HT-29 (cell line): ENCODE measurements at places on chromosomes 6 and 20. TPM values are rescaled to one million over a fixed set of nuclear protein-coding genes. Genes with fewer than 3 reads are reported as not detected.

DNA sequence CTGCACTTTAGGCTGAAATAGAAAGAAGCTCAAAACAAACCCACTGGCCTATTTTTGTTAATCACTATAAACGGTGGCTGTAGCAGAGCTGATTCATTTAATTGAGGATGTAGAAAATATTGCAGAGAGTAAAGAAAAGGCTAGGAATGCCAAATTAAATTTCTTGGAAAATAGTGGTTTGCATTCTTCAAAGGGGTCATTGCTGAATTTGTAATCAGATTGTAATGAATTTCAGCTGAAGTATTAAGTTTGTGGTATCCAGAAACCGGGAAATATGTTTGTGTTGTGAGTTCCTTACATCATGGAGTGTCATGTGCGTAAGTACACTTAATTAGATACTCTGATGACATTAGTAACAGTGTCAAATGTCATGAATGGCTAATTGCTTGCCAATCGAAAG is 203.0 kb downstream of the SAMD5 start:
- no peak for DNase-seq

- DNase-seq: no peak
Measured at GRCh38 chr6:109053336-109053735, 41.3 kb downstream of the SESN1 start.

DNA sequence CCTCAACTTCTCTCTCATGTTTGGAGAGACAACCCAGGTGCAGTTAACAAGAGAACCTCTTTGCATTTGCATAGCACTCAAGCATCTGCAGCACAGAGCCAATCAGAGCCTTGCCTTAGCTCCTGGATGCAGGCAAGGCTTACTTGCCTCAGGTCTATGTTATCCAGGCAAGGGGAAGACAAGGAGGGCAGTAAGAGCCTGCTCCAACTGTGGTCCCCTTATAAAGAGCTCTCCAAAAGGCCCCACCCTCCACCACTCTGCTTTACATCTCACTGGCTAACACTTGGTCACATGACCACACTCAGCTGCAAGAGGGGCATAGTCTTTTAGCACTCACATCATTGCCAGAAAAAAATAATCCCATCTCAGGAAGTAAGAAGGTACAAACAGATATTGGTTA is 540.0 kb downstream of the PTPRT start:
- no peak for DNase-seq

- DNase-seq: no peak
Measured at GRCh38 chr6:154466139-154466538, 44.3 kb downstream of the CNKSR3 start.

GRCh38 chr6:3746119-3746691 is 5.3 kb downstream of the PXDC1 start:
- DNase-seq: no peak

DNA sequence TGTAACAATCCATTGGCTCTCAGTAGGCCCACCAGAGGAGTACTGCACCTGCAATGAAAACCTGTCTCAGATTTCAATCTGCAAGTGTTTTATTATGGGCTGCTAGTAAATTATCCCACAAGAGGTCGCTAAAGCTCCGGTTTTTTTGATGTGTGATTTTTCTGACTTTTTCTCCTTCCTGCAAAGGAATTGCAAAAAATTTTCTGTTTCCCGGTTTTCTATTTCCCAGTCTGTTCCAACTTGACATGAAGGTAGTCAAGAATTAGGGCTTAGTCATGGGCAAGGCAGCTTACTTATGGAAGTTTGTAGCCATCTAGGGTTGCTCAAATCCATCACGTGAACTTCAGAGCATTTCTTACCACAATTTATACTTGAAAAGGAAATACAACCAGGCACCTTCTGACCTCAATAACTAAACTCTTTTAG is 38.5 kb upstream of the AHI1 start:
- peak; percentile 62 for DNase-seq

- DNase-seq: no peak
Measured at GRCh38 chr20:4488407-4489339, 233.0 kb upstream of the PRND start.

DNA sequence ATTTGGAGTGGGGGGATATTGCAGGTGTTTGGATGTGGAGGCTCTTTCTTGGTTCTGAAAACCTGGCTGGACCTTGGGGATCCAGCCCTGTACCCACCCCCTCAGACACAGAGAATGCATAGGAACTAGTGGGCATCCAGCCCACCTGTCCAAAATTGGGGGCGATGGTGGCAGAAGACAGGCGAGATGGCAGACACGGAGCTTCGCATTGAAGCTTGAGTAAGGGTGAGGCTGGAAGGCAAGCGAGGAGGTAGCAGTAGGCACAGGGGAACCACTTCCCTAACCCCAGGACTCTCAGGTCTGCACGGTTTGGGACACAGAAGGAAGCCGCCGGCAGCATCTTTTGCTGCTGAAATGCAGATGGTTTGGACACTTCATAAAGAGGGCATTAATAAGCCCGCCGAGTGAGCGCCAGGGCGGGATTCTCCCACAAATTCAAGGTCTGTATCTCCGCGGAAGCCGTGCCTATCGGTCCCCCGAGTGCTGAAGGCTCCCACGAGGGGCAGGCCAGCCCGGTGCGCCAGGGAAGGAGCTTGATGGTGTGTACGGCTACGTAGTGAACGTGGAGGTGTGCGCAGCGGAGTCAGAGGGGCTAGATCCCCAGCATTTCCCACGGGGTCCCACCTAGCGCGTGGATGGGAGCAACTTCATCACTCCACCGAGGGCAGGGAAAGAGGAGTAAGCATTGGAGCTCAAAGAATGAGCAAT is 1.6 kb upstream of the FOXA2 start:
- DNase-seq: no peak

DNA sequence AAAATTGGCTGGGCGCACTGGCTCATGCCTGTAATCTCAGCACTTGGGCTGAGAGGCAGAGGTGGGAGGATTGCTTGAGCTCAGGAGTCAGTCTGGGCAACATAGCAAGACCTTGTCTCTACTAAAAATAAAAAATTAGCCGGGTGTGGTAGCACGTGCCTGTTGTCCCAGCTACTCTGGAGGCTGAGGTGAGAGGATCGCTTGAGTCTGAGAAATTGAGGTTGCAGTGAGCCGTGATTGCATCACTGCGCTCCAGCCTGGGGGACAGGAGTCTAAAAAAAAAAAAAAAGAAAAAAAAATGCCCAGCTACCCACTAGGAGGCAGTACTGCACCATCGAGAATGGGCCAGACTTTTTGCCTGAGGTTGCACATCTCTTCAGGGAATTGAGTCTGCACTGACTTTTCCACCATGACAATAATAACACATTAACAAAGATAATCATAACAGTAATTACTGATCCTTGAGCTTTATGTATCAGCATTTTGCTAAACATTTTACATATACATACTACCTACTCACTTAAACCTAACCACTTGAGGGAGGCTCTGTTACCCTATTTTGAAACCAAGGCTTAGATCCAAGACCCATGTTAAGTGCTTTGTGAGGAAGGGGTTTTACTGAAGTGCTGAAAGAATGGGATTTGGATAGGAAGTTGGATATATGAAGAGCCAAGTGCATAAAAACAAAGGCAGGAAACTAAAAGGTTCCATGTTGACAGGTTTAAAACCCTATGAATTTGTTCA is 21.0 kb downstream of the SRSF3 start:
- peak; percentile 67 for DNase-seq

- DNase-seq: no peak
Measured at GRCh38 chr6:144395826-144396225, 110.7 kb downstream of the UTRN start.

- DNase-seq: no peak
Measured at GRCh38 chr20:14783766-14784165, 446.4 kb upstream of the FLRT3 start.

DNA sequence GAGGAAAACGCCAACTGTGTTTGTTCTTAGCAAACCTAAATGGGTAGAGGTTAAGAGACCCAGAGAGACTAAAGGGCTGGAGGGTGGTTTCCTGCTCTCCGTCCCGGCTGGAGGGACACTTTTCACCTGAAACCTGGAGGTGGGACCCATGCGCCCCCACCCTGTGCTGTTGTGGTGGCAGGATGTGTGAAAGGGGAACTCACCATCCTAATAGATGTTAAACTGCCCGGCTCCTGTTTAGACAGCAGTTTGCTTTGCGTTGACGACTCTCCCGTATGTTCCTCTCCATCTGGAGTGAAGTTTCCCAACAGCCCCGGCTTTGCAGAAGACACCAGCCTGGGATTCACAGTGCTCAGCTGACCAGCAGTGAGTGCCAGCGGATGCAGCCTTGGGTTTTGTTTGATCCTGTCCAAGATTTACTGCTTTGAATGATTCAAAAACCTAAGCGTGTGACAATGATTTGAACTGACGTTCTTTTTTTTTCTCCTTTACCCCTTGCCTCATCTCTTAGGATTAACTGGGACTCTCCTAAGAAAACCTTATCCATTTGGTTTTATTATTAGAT is 66.0 kb downstream of the CDH4 start:
- DNase-seq: no peak

GRCh38 chr6:36800223-36801076 is 38.8 kb downstream of the CPNE5 start:
- DNase-seq: no peak

GRCh38 chr6:35443341-35444030 is 8.7 kb upstream of the FANCE start:
- no peak for DNase-seq

GRCh38 chr6:84050408-84050807 is 16.8 kb downstream of the MRAP2 start:
- DNase-seq: no peak

- peak; percentile 9 for DNase-seq
Measured at GRCh38 chr6:113734982-113735381, 122.2 kb upstream of the MARCKS start.

DNA sequence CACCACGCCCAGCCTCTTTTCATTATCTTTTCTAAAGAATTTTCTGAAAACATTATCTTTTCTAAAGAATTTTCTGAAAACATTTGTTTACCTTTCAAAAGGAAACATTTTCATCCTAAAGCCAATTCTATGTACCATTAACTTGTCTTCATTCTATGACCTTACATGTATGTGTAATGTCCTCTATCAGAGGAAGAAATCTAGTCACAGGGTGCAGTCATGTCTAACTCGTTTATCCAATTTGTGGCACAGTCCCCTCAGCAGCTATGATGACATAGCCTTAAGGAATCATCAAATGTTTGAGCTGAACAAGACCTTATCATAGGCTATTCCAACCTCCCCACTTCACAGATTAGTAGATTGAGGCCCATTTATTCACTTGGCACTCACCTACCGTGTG is 21.5 kb upstream of the SPTLC3 start:
- no peak for DNase-seq

GRCh38 chr6:163398815-163399214 is 15.7 kb upstream of the QKI start:
- no peak for DNase-seq

- no peak for DNase-seq
Measured at GRCh38 chr20:63746751-63747315, 7.3 kb downstream of the SLC2A4RG start.

DNA sequence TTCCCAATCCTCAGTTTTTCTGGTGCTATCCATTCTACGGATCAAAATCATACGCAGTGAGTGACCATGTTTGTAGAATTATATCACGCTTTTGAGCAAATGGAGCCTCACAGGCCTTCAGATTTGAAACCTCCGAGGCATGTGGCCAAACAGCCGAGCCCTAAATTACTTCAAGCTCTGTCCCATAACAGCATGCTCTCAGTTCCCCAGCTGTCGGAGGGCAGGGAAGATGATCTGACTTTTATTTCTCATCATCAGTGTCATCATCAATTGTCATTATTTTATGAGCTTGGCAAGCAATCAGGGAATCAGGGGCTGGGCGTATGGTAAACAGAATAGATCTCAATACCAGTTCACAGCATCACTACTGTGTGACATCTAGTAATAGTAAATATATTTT is 73.2 kb downstream of the PSMG4 start:
- DNase-seq: no peak

GRCh38 chr6:10481101-10481500 is 40.0 kb upstream of the GCNT2 start:
- DNase-seq: no peak

DNA sequence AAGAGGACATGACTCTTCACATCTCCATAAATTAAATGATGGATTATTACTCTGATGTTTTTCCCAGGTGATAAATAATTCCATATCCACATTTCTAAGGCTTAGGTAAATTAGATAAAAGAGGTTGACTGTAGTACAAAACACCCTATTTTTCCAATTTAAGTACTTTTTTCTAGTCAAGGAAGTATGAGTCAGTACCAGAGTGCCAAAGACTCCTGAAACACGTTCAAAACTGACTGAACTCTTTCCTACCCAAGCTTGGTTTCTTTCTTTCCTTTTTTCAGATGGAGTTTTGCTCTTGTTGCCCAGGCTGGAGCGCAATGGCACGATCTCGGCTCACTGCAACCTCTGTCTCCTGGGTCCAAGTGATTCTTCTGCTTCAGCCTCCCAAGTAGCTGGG is 85.0 kb downstream of the DOK5 start:
- no peak for DNase-seq

The POM121L2 gene
- total RNA-seq: not detected in 2 replicates

The BAK1 gene
- 19.7 and 27.8 TPM in 2 replicates for total RNA-seq

The SMPDL3A gene
- 1.2 and 3.1 TPM in 2 replicates for total RNA-seq

The PROKR2 gene
- not detected in 2 replicates for total RNA-seq

The CFAP61 gene
- not detected in 2 replicates for total RNA-seq

The APOM gene
- total RNA-seq: 1.8 and 4.2 TPM in 2 replicates

The LY6G5B gene
- 3.5 and 3.6 TPM in 2 replicates for total RNA-seq

The HTR1E gene
- total RNA-seq: not detected in 2 replicates

The SNPH gene
- total RNA-seq: 0.13 and 0.36 TPM in 2 replicates

The POPDC3 gene
- total RNA-seq: not detected in 2 replicates

The IL20RA gene
- 7.9 and 16.7 TPM in 2 replicates for total RNA-seq

The PLCB1 gene
- total RNA-seq: 3.3 and 3.5 TPM in 2 replicates

The SPTLC3 gene
- 0.94 and 1.1 TPM in 2 replicates for total RNA-seq

The DOK5 gene
- total RNA-seq: not detected in 2 replicates

The TBX18 gene
- total RNA-seq: not detected in 2 replicates

The TMEM74B gene
- 8.8 and 8.9 TPM in 2 replicates for total RNA-seq

The ACSS2 gene
- total RNA-seq: 27.9 and 43.7 TPM in 2 replicates

The ZFP57 gene
- total RNA-seq: 0.13 TPM in 1 of 2 replicates, not detected in the other

The GNRH2 gene
- total RNA-seq: not detected in 2 replicates

The BMP2 gene
- 9.8 and 11.7 TPM in 2 replicates for total RNA-seq
